Fibroblast of pulmonary artery (primary cell): ENCODE measurements at places on chromosomes 1 and 21.

DNA sequence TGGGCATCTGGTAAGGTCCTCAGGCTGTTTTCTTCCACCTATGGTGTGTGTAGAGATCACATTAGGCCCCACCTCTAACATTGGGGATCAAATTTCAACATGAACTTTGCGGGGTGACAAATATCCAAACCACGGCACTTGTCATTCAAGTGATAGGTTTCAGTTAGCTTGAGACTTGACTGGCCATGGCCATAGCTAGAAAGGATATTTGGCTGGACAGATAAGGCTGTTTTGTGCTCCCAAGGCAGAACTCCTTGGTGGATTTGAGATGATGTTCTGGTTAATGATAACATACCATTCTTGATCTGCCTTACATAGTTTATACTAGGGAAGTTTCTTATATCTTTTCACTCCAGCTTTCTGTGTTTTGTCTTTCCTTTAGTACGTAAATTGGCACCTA lies 48.5 kb downstream of the CELF3 start:
- no peak for DNase-seq

DNA sequence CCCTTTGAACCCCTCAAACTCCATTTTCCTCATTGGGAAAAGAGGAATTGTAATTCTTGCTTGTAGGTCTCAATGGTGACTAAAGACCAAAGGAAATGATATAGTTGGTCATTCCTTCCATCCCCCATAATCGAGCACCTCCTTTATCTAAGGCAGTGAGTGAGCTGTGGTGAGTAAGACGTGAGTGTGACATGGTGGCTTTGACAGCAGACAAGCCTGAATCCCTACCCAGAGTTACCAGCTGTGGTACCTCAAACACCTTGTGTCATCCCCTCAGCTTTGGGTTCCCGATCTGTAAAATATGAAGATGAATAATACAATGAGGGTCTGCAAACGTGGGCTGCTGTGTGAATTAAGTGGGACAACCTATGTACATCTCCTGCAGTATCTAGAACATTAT lies 8.4 kb downstream of the TRAF5 start:
- DNase-seq, result no peak

GRCh38 chr1:32741059-32741412 lies 38.5 kb upstream of the SYNC start:
- DNase-seq, result no peak

DNA sequence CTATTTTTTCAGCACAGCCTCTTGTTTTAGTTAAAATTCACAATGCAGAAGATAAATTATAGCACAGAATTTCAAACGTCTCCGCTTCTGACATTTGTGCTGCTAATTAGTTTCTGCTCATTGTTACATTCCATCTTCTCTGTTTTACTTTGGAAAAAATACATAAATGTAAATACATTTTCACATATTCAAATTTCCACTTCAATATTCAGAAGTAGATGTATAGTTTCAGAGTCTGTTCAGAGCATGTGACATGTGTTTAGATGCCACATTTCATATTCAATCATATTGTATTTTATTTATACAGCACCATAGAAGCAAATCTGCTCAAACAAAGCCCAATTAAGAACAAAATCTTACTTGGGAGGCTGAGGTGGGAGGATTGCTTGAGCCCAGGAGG lies 19.6 kb downstream of the TMEM35B start:
- DNase-seq, result no peak

DNA sequence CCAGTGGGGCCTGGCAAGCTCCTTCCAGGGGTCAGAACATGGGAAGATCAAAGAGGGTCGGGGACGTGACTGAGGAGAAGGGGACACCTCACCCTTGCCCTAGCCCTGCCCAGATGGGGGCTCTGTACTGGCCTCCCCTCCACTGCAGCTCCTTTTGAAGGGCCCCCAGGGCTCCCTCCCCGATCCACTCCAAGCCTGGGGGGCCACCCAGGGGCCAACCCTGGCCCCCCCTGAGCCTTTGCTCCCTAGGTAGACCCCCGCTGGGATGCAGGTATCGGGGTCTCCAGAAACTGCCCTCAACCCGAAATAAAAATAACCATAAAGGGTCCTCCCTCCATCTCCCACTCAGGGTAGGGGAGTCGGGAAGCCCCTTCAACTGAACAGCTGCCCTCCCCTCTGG lies 37.4 kb upstream of the FAM131C start:
- DNase-seq, result no peak
